Fibroblast of upper back skin (primary cell): ENCODE measurements at places on chromosomes 5 and 9.

- DNase-seq: no peak
Observed at GRCh38 chr5:172971482-172971881, 12.1 kb upstream of the ATP6V0E1 start.

GRCh38 chr9:100287186-100287585 lies 65.6 kb downstream of the TEX10 start:
- no peak for DNase-seq

GRCh38 chr9:93071464-93071863 lies 13.0 kb downstream of the SUSD3 start:
- no peak for DNase-seq

DNA sequence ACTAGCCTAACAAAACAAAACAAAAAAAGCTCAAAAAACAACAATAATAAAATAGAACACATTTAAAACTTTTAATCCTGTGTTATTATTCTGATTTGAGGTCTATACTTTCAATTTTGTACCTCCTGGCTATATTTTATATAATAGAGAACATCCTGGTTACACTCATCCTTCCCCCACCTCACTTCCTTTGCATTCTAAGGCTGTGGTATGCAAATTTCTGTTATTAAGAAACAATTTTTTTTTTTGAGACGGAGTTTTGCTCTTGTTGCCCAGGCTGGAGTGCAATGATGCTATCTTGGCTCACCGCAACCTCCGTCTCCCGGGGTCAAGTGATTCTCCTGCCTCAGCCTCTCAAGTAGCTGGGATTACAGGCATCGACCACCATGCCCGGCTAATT lies 3.1 kb upstream of the RPL37 start:
- DNase-seq: no peak

GRCh38 chr5:35436400-35437057 lies 181.1 kb upstream of the SPEF2 start:
- peak; percentile 45 for DNase-seq

- peak; percentile 66 for DNase-seq
Observed at GRCh38 chr5:59615272-59615671, 278.3 kb downstream of the PDE4D start.

GRCh38 chr9:14156046-14156445 lies 157.9 kb downstream of the NFIB start:
- no peak for DNase-seq

DNA sequence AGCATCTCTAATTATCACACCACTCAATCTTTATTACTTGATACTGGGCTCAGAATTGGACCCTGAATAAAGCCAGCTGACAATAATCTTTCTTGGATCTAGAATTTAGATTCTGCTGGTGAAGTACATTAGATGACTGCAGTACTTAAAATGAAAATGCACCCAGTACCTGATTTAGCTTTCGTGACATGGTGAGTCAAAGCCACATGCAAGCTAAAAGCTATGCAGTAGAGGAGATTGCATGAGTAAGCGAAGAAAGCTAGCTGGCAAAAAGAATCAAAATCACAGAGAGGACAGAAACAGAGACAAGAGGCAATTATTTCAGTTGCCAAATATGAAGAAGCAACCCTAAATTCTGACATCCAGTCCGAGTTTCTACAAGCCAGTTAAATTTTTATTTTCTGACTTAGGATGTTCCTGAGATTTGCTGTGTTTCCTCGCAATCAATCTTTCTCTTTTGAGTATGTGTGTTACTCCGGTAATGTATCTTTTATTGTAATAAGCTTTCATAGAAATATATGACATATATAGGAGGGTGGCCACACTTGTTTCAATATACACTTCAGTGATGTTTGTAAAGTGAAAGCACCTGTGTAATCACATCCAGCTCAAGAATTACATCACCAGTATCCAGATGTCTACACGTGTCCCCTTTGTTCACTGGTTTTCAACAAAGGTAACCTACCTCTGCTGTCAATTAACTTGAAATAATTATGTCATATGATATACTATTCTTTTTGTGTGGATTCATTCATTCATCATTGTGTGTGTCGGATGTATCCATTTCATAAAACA lies 101.7 kb downstream of the CDH18 start:
- peak; percentile 81 for DNase-seq

DNA sequence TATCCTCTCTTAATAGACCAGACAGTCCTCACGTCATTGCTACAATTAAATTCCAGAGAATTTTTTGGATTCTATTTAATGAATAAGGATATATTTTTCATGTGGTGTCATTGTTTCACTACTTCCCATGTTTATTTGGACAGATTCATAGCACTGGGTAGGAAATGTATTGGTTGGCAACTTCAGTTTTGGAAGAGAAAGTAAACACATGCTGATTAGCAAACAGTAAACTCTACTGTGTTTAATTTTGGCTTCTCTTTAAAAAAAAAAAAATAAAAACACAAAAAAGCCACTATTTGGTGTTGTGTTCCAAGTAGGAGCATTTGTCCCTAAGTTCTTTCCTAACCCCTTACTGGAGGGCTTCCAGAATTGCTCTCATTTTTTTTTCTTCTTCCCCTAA lies 77.3 kb downstream of the NFIB start:
- no peak for DNase-seq

- DNase-seq: no peak
Observed at GRCh38 chr5:124584991-124585715, 161.3 kb downstream of the ZNF608 start.

DNA sequence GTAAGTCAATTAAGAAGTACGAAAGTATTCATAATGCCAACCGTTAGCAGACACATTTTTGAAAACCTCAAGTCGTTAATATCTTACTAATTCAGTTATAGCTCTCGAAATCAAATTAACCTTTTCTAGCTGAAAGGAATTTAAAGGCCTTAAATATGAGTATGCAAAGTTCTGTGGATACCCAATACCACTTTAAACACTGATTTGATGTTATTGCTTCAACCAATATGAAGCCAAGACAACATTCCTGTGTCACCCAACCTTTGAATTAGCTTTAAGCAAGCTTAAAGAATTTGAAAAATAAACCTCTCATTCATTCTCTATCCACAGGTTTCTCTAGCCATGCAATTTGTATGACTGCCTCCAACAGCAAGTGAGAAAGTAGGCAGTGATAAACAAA lies 204.5 kb downstream of the MCTP1 start:
- DNase-seq: no peak

- DNase-seq: peak; percentile 34
Observed at GRCh38 chr9:134130503-134131375, 5.1 kb upstream of the WDR5 start.

DNA sequence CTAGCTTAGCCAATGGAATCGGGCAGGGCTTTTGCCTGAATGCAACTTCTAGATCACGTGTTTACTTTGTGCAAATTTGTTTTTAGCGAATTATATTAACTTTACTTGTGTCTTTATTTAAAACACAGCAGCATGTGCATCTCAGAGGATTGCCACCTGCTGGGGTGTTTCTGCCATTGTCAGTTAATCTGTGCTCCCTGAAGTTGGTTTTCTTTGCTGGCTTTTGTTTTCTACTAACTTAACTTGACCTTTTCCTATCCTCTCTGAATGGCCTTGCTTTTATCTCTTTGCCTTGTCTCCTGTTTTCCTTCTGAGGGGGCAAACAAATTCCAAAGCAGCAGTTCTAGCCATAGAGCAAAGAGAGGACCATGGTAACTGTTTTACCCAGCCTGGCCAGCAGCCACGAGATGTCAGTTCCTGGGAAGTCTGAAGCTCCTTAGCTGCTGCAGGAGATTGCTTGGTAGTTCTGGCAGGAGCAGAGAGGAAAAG lies 67.6 kb downstream of the ARHGEF28 start:
- DNase-seq: peak; percentile 34

DNA sequence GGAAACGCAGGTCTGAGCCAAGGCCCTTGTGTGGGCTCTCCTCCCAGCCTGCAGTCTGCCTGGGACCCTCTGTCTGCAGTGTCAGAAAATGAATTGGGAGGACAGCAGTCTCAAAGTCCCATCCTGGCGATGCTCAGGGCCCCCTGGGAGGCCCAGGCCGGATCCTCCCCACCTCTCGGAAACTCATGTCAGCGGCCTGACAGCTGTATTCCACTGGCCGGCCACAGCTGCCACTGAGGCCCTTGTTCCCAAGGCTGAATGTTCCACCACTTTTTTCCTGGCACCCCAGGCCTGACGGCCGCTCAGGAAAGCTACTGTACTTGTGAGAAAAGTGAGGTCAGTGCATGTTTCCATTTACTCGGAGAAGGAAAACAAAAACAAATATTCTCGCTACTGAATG lies 180.0 kb downstream of the FGF18 start:
- DNase-seq: no peak

GRCh38 chr9:99011161-99011709 lies 67.5 kb downstream of the COL15A1 start:
- DNase-seq: peak; percentile 32

DNA sequence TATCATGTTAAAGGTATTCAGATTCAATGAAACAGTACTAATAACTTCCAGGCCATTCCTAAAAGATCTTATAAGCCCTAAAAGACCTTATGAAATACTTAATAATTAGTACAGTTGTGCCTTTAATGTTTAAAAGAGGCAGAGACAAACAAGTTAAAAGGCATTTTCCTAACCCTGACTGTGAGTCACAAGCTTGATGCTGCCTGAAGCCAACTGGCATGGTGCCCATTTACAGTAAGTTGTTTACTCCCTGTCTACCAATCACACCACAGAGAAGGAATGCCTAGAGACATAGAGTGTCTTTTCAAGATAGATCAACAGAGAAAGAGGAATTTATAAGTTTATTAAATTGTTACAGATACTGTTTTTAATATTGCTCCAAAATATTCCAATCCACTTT lies 47.8 kb downstream of the NR3C1 start:
- peak; percentile 91 for DNase-seq

DNA sequence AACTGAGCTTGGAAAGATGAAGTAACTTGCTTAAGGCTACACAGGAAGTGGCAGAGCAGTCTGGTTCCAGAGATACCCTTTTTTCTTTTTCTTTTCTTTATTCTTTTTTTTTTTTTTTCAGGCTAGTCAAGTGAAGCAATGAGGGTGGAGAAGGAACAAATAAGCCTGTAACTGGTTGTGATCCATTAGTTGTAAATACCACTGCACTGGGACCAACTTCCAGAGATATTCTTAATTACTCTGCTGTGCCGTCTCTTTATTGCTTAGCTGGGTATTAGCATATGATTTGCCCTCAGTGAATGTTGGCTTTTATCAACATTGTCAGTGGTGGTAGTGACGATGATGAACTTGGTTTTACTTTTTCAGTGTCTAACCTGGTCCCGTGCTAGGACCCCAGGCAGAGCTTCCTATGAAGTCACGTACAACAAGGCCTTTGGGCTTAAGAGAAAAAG lies 26.7 kb downstream of the LNPEP start:
- DNase-seq: no peak

- DNase-seq: peak; percentile 11
Observed at GRCh38 chr5:133373121-133373870, 239.0 kb downstream of the FSTL4 start.
